ENCODE measurements at places on chromosomes 2 and 18. TPM values are rescaled to one million over a fixed set of nuclear protein-coding genes. Genes with fewer than 3 reads are reported as not detected.

- no peaks in the 10 kb centered on the region for H3K36me3 ChIP-seq
- H3K27ac ChIP-seq: peak overlapping the region; percentile 93
- H3K4me3 ChIP-seq: no peak overlapping the region
- no peaks in the 10 kb centered on the region for H3K27me3 ChIP-seq
These were observed 36.8 kb downstream of the ACVR1 start for GRCh38 chr2:157839162-157839801.

- no peaks in the 10 kb centered on the region for H3K36me3 ChIP-seq
- H3K4me3 ChIP-seq: no peak overlapping the region
- DNase-seq: no peak
- no peak overlapping the region for H3K27ac ChIP-seq
These were observed 273.6 kb downstream of the SRBD1 start for GRCh38 chr2:45337481-45337880.

CYB5A gene
- total RNA-seq: 13.8 TPM

DNA sequence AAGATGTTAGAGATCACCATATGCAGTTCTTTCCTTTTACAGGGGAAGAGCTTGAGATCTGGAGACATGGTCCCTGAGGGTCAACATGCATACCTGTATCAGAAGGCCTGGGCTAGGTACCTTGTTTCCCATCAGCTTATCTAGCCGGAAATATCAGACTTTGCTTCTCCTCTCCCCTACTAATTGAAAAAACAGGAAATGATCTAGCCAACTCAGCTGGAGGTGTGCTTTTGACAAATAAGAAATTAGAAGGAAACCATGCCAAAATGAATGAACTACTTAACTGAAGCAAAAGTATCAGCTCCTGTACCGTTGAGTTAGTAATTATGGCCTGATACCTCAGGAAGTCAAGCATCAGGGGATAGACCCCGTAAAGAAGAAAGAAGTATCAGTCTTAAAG is 20.4 kb downstream of the PKP4 start:
- DNase-seq: no peak
- H3K27ac ChIP-seq: no peak overlapping the region
- no peak overlapping the region for H3K4me3 ChIP-seq
- H3K36me3 ChIP-seq: peaks cover 14% of the 10 kb centered on the region

B3GNT7 gene
- 0.20 TPM for total RNA-seq

GRCh38 chr2:231181860-231182512 is 16.4 kb upstream of the ARMC9 start:
- H3K27ac ChIP-seq: no peak overlapping the region
- peak; percentile 55 for DNase-seq
- peaks cover 6% of the 10 kb centered on the region for H3K4me1 ChIP-seq
- H3K4me3 ChIP-seq: no peak overlapping the region
- H3K36me3 ChIP-seq: no peaks in the 10 kb centered on the region

LOXHD1 gene
- total RNA-seq: not detected

DNA sequence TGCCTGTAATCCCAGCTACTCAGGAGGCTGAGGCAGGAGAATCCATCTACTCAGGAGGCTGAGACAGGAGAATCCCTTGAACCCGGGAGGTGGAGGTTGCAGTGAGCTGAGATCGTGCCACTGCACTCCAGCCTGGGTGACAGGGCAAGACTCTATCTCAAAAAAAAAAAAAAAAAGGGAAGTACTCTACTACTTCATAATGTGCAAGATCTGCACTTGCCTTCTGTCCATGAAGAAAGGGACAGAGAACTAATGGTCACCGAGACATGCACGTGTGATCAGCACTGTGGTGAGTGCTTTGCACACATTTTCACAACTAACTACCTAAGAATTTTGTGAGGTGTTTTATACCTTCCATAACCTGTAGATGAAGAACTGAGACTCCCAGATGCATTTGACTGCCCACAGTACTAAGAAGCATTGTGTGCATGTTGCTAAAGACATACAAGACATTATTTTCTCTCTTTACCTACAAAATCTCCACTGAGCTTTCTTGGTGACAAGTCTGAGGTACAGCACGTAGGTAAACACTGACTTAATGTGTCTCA is 784.8 kb upstream of the ID2 start:
- H3K27ac ChIP-seq: no peak overlapping the region
- no peaks in the 10 kb centered on the region for H3K4me1 ChIP-seq
- DNase-seq: no peak
- no peak overlapping the region for H3K4me3 ChIP-seq
- no peaks in the 10 kb centered on the region for H3K27me3 ChIP-seq

- no peaks in the 10 kb centered on the region for H3K4me1 ChIP-seq
- H3K36me3 ChIP-seq: no peaks in the 10 kb centered on the region
- no peak overlapping the region for H3K27ac ChIP-seq
- peak; percentile 59 for DNase-seq
- H3K27me3 ChIP-seq: no peaks in the 10 kb centered on the region
These were observed 113.3 kb downstream of the KIAA1328 start for GRCh38 chr18:36942264-36942663.

TGFA gene
- not detected for total RNA-seq

GRCh38 chr2:31517442-31518203 is 63.1 kb downstream of the SRD5A2 start:
- no peak overlapping the region for H3K4me3 ChIP-seq
- H3K27ac ChIP-seq: no peak overlapping the region
- H3K27me3 ChIP-seq: no peaks in the 10 kb centered on the region

GRCh38 chr2:107545851-107546250 is 280.8 kb upstream of the RGPD4 start:
- no peak overlapping the region for H3K27ac ChIP-seq
- no peaks in the 10 kb centered on the region for H3K36me3 ChIP-seq
- no peaks in the 10 kb centered on the region for H3K27me3 ChIP-seq

- no peak overlapping the region for H3K27ac ChIP-seq
- H3K4me1 ChIP-seq: no peaks in the 10 kb centered on the region
- no peaks in the 10 kb centered on the region for H3K27me3 ChIP-seq
- no peak overlapping the region for H3K4me3 ChIP-seq
- DNase-seq: no peak
These were observed 55.5 kb upstream of the ST6GAL2 start for GRCh38 chr2:106941372-106941993.

HOXD3 gene
- not detected for total RNA-seq

CD226 gene
- total RNA-seq: 2.0 TPM

DNA sequence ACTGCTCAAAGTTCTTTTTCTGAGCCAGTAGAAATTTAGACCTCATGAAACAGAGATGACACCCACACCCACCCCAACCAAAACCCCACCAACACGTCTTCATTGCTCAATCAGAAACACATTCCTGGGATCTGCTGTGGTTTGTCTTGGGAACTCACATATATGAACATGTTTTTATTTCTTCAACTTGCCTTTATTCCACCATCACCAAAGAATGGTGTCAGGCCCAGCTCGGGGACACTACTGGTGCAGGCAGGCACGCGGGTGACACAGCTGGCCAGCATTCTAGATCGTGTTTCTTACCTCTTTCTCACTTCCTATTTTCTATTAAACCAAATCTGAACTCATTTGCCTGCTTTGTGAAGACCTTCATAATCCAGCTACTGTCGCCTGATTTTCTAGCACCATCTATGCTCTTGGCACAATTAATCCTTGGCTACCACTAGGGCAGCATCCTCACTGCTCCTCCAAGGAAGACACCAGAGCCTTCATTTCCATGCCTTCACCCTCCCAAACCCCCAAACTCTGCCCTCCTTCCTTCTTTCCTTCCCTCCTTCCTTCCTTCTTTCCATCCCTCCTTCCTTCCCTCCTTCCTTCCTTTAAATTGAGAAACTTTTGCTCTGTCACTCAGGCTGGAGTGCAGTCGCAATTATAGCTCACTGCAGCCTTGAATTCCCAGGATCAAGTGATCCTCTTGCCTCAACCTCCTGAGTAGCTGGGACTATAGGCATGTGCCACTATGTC is 157.1 kb downstream of the BCL2 start:
- H3K4me1 ChIP-seq: no peaks in the 10 kb centered on the region
- H3K27ac ChIP-seq: no peak overlapping the region
- H3K36me3 ChIP-seq: no peaks in the 10 kb centered on the region
- no peak overlapping the region for H3K4me3 ChIP-seq

MOCOS gene
- 12.4 TPM for total RNA-seq

- no peaks in the 10 kb centered on the region for H3K36me3 ChIP-seq
- no peaks in the 10 kb centered on the region for H3K4me1 ChIP-seq
- no peak for DNase-seq
- no peak overlapping the region for H3K4me3 ChIP-seq
These were observed 2.5 kb downstream of the SNED1 start for GRCh38 chr2:241000831-241001321.

- no peaks in the 10 kb centered on the region for H3K4me1 ChIP-seq
- H3K4me3 ChIP-seq: no peak overlapping the region
- H3K27me3 ChIP-seq: no peaks in the 10 kb centered on the region
- H3K27ac ChIP-seq: no peak overlapping the region
These were observed 41.4 kb downstream of the TRAPPC12 start for GRCh38 chr2:3420769-3421397.

LIMS2 gene
- total RNA-seq: 0.22 TPM

AGPS gene
- total RNA-seq: 97.1 TPM

DNA sequence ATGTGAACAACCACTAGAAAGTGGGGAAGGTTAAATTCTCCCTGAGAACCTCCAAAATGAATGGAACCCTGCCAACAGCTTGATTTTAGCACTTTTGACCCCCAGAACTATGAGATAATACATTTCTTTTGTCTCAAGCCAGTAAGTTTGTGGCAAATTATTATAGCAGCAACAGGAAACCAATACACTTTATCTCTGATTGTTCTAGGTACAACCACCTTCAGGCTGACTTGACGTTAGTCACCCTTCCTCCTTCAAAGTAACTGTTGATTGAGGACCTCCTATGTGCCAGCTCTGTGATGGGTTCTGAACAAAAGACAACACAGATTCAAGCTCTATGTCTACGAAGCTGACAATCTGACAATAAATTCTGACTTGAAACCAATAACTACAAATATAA is 318.9 kb downstream of the NCKAP5 start:
- H3K27ac ChIP-seq: no peak overlapping the region
- no peaks in the 10 kb centered on the region for H3K4me1 ChIP-seq
- DNase-seq: no peak
- H3K36me3 ChIP-seq: no peaks in the 10 kb centered on the region
- H3K27me3 ChIP-seq: no peaks in the 10 kb centered on the region

DNA sequence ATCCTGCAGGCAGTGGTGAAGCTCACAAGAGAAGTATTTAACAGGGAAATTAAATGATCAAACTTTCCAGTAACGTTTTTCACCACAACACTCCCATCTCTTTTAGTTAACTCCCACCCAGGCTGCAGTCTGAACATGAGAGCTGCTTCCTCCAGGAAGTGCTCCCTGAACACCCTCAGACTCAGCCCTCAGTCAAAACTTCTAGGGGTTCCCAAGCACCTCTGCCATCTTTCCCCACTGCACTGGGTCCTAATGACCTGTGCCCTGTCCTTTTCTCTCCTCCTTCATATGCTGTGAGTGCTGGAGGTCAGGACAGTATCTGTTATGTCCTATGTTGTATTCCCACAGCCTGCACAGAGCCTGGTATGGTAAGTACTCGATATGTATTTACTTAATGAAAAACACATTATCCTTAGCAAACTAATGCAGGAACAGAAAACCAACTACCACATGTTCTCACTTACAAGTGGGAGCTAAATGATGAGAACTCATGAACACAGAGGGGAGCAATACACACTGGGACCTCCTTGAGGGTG is 49.2 kb upstream of the ASPRV1 start:
- DNase-seq: no peak
- H3K4me3 ChIP-seq: no peak overlapping the region
- no peaks in the 10 kb centered on the region for H3K27me3 ChIP-seq
- peaks cover 30% of the 10 kb centered on the region for H3K4me1 ChIP-seq
- H3K36me3 ChIP-seq: no peaks in the 10 kb centered on the region

- peak overlapping the region; percentile 92 for H3K27ac ChIP-seq
- peaks cover 67% of the 10 kb centered on the region for H3K4me1 ChIP-seq
- DNase-seq: peak; percentile 97
- no peaks in the 10 kb centered on the region for H3K36me3 ChIP-seq
- no peak overlapping the region for H3K4me3 ChIP-seq
These were observed 15.9 kb upstream of the TXNDC2 start for GRCh38 chr18:9869715-9870430.

- no peaks in the 10 kb centered on the region for H3K36me3 ChIP-seq
- H3K27ac ChIP-seq: no peak overlapping the region
- DNase-seq: no peak
- H3K27me3 ChIP-seq: no peaks in the 10 kb centered on the region
These were observed 3.9 kb upstream of the WDSUB1 start for GRCh38 chr2:159290289-159290907.

DNA sequence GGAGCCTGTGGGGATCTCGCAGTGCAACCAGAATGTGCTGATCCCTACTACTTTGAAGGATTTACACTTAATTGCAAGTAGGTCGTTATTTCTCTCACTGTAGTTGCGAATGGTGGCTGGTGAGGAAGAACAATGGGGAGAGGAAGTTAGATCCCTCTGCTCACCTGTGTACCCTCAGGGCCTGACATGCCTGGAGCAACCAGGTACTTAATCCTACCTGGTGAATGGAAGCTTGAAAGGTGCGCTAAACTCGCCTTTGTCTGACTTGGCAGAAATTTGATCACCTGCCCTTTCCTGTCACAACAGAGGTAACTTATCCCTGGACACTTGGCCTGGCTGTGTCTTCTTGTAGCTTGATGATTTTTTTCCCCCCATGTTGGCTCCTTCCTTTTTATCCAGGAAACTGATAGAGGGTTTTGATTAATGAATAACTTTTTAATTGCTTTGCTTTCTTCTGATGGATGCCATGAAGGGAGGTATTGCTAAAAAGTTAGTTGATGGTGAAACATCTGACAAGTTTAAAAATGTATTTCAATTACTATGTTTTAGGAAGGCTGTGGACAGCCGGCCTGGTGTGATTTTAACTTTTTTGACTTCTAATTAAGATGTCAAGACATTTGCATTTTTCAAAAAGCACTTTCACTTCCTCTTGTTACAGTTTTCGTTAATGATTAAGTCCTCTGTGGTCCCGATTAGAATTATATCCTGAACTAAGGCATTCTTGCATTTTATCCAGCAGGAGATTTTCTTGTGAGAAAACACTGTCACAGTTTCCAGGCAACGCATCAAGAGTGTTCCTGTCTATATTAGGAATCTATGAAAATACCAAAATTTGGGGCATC is 9.2 kb downstream of the SGPP2 start:
- no peak overlapping the region for H3K4me3 ChIP-seq
- no peak overlapping the region for H3K27ac ChIP-seq
- H3K27me3 ChIP-seq: no peaks in the 10 kb centered on the region
- no peaks in the 10 kb centered on the region for H3K4me1 ChIP-seq
- no peak for DNase-seq

DNA sequence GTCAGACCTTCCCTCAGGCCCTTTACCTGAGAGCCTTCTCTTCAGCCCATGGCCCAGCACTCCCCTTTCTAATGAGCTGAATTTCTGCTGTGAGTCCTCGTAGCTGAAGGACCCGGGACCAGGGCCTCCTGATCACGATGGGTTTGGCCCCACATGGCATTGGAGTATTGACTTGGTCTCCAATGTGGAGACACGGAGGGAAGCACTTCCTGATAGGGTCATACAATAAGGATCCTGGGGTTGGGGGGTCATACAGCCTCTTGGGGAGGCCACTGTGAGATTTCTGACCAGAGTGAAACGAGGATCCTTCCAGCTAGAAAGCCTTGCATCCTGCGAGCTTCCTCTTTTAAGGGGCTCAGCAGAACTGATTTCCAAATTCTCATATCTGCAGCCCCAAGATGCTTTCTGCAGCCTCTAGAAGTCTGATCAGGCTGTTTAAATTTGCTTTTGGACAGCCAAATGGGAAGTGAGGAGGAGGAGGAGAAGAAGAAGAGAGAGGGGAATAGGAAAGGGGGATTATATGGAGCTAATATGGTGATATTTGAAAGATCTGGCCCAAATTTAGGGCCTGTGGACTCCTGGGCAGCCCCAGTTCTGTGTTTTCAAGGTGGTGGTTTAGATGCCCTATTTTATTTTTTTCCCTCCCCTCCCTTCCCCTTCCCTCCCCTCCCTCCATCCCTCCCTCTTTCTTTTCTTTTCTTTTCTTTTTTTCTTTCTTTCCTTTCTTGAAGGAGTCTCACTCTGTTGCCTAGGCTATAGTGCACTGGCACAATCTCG is 38.9 kb downstream of the RHOB start:
- H3K4me3 ChIP-seq: no peak overlapping the region
- H3K4me1 ChIP-seq: no peaks in the 10 kb centered on the region
